Esophagus squamous epithelium (tissue), 5 donors: ENCODE measurements at places on chromosomes 2 and 18. TPM values are rescaled to one million over a fixed set of nuclear protein-coding genes. Genes with fewer than 3 reads are reported as not detected.

DNA sequence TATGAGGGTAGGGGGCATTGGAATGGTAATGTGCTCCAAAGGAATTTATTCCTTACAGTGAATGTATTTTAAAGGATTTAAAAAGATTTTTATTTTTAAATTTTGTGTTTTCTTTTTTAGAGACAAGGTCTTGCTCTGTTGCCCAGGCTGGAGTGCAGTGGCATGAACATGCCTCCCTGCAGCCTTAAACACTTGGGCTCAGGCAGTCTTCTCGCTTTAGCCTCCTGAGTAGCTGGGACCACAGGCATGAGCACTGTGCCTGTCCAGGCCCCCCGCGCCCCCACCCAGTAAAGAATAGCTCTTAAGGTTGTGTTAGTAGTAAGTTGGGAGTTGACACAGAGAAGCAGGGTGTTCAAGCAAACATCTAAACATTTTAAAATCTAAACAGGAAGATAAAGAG is 36.6 kb downstream of the PHLPP1 start:
- DNase-seq = no peak

DNA sequence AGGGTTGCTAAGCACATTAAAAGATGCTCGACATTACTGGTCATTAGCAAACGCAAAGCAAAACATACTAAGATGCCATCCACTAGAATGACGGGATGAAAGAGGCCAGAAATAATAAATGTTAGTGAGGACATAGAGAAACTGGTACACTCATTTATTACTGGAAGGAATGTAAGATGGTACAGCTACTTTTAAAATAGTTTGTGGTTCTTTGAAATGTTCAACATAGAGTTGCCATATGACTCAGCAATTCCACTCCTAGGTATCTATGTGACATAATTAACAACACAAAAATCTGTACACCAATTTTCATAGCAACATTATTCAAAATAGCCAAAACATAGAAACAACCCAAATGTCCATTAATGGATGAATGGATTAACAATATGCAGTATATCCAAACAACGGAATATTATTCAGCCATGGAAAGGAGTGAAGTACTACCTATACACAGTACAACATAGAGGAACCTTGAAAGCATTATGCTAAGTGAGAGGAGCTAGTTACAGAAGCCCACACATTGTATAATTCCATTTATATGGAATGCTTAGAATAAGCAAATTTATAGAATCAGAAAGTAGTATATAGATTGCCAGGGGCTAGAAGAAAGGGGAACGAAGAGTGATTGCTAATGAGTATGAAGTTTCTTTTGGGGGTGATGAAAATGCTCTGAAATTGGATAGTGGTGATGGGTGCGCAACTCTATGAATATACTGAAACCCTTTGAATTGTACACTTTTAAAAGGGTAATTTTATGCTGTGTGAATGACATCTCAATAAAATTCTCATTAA is 61.9 kb upstream of the IL1R1 start:
- no peak for DNase-seq

GRCh38 chr2:236546561-236547002 is 23.0 kb upstream of the ACKR3 start:
- no peak for DNase-seq

GRCh38 chr2:119259296-119259860 is 35.7 kb downstream of the STEAP3 start:
- no peak for DNase-seq

DNA sequence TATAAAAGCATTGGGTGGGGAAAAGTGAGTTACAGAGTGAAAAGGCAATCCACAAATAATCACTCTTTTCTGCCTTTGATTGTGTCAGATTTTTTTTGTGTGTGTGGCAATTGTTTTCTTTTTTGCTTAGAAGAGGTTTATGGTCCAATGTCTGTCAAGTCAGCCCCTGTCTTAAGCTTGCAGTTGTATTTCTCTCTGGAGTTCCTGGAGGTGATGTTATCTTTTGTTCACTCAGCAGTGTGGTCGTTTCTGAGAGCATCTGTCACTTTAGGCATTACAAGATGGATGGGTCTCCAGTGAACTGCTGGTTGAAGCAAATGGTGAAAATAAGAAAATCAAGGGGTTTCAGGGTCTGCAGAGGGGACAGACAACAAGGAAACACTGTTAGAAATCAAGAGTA is 121.3 kb downstream of the GREB1L start:
- no peak for DNase-seq

DNA sequence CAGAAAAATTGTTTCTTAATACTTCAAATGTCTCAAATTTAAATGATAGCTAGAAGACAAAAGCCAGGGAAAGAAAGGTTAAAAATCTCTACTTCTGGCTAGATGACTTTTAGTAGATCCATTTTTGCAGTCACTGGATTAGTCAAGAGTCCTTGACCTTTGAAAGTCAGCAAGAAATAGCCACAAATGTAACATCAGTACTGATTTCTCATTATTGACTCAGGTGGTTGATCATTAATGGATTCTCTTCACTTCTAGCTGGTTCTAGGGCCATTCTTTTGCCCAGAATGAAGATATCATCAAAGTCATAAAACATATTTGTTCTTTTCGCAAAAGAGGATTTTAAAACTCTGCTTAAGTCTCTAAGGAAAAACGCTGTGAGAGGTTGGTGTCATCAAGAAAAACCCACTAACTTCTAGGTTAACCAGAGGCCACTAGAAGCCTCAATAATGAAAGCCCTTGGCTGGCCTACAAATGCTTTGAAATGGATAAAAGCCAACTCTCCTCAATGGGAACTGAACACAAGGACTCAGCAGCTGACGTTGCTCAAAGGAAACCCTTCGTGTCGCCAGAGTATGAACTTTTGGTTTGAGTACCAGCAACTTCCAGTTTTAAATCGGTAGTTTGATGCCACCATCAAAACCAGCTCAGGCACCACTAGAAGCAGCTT is 66.3 kb downstream of the IRS1 start:
- no peak for DNase-seq

- DNase-seq = no peak
Observed at GRCh38 chr2:158212301-158212700, 110.6 kb downstream of the UPP2 start.

IGFBP5 gene
- total RNA-seq = 68.9 TPM

CDH20 gene
- not detected for total RNA-seq

SOS1 gene
- 48.2 TPM for total RNA-seq

C18orf54 gene
- 1.6 TPM for total RNA-seq

TUBA3E gene
- not detected for total RNA-seq
